ENCODE measurements at places on chromosomes 1 and 21.

DNA sequence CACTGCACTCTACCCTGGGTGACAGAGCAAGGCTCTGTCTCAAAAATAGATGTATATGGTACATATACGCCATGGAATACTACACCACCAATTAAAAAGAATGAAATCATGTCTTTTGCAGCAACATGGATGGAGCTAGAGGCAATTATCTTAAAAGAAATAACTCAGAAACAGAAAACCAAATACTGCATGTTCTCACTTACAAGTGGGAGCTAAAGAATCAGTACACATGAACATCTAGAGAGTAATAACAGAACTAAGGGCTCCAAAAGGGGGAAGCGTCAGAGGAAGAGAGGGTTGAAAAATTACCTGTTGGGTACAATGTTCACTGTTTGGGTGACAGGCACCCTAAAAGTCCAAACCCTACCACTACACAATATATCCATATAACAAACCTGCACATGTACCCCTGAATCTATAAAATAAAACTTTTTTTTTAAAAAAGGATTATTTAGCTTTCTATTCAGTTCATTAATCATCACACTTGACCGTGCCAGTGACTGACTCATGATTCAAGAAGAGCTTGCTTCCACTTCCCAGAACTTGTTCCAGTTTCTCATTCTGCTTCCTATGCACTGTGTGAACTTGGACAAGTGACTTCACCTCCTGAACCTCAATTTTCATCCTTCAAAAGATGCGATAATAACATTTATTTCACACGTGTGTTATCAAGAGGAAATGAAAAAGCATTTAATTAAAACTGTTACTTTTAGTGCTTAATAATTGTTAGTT is 109.6 kb downstream of the PLPP3 start:
- no peak for DNase-seq

GRCh38 chr1:1437904-1438376 is 2.5 kb downstream of the VWA1 start:
- DNase-seq = no peak

DNA sequence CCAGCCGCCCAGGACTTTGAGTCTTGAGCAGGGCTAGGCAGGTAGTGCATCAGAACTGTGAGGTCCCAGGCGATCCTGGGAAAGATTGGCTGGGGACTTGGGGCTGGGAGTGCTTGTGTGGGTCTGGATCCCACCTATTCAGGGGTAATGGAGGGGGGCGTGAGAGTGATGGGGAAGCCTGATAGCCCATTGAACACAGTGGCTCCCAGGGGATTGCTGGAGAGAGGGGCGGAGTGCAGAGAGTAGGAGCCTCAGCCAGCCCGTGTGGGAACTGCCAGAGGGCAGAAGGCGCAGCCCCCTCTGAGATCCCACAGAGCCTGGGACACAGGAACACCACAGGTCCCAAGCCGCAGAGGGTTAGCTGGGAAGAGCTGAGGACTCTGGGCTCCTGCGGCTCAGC is 19.3 kb upstream of the PDZK1IP1 start:
- no peak for DNase-seq

DNA sequence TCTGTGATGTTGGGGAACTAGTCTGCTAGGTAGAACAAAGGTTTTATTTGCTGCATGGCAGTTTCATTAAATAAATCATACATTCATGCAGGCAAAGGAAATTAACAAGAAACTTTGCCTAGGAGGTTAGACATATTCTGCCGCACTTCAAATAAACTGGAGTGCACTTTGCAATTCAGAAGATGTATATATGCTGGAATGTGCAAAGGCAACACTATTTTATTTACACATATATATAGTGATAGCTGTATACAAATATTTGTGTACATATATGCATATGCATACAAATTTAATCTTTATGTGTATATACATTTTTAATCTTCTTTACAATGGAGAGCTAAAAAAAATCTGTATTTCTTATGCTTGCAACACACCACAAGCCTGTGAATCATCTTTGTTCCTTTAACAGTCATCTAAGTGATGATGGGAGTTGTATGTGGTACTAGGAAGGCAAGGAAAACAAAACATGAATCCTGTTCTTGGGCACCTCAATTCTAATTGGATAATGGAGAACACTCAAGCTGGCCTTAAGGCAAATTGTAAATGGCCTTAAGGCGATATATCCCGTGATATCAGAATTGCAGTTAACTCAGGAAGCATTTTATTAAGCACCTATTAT is 605.8 kb upstream of the CAMK1G start:
- no peak for DNase-seq

GRCh38 chr1:211737115-211738035 is 62.0 kb upstream of the NEK2 start:
- no peak for DNase-seq

DNA sequence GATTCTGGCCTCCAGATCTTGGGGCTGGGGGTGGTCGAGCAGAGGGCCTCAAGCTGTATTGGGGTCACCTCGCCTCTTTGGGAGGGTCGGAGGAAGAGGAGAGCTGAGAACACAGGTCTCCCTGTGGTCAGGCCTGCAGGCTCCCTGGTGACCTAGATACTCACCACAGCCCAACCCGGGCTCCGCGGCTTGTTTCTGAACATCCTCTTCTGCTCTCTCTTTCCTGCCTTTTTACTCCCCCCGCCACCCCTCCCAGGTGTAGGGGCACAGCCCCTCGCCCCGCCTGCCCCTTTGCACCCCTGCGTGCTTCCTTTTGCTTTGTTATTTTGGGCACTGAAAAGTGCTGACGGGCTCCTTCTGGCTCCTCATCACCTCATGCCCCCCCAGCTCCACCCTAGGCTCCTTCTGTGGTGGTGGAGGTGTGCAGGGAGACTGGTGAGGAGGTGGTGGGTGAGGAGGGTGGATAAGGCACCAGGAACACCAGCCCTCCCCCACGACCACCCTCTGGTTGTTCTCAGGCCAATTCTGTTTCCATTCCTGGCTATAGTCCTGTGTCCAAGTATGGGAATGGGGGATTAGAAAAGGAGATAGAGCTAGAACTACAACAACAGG is 10.6 kb upstream of the LINGO4 start:
- DNase-seq = no peak

DNA sequence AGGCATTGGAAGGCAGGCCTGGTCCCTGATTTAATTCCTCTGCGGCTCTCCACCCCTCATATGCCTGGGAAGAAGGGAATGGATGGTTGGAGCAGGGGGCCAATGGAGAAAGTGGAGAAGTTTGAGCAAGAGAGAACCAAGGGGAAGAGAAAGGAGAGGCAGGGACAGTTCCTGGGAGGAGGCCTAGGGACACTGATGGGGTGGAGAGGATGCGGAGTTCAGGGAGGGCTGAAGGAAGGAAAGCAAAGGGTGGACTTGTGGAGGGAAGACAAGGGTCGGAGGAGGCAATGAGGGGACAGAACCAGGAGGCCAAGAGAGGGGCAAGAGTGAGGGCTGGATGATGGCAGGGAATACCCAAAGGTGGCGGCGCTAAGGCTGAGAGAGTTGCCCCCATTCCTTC is 7.1 kb downstream of the ZBTB7B start:
- DNase-seq = no peak

Data from GM12891 (cell line).